CD4-positive, CD25-positive, alpha-beta regulatory T cell (primary cell): ENCODE measurements at places on chromosomes 11 and 22. TPM values are rescaled to one million over a fixed set of nuclear protein-coding genes. Genes with fewer than 3 reads are reported as not detected.

The DNAJB7 gene
- not detected for total RNA-seq

DNA sequence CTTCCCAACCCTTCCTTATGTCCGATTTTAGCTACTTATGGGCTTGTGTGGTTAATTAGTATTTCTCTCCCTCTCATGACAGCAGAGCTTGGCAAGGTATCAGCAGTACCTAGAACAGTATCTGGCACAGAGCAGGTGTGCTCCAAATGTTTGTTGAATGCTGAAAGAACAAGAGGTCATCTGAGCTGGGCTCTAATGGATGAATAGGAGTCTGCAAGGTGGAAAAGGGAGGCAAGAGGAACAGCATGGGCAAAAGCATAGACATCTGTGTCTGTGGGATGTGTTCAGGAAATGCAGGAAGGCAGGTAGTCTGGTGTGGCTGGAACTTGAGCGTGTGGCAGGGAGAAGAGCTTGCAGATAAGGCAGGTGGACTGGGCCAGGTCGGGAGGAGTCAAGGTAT, 19.0 kb downstream of the PRG3 start:
- H3K36me3 ChIP-seq, result no peaks in the 10 kb centered on the region
- H3K27ac ChIP-seq, result no peak overlapping the region
- H3K4me1 ChIP-seq, result no peaks in the 10 kb centered on the region
- no peak overlapping the region for H3K4me3 ChIP-seq

GRCh38 chr22:44080936-44081861, 57.1 kb downstream of the PARVB start:
- no peaks in the 10 kb centered on the region for H3K36me3 ChIP-seq
- DNase-seq, result peak; percentile 27
- H3K4me1 ChIP-seq, result no peaks in the 10 kb centered on the region
- no peaks in the 10 kb centered on the region for H3K27me3 ChIP-seq
- no peak overlapping the region for H3K27ac ChIP-seq
- no peak overlapping the region for H3K4me3 ChIP-seq

DNA sequence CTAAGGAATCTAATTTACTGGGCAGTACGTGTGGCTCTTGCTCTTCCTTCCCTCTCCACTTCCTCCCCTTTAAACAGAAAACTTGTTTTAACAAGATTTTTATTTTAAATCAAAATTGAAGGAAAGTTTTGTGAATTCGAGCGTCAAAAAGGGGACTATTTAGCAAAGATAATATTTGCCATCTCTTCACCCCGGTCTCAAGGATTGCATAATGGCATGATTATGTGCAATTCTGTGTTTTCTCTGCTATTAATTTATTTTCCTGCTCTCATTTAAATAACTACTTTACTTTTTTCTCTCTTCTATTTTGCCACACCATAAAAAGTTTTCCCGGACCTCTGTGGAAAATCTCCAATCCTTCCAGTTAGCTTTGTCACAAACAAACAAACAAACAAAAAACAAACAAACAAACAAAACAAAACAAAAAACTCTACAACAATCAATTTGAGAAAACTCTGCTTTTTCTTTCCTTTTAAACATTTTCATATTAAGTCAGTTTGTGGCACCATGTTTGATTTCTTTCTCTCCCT, 10.2 kb upstream of the PAX6 start:
- H3K36me3 ChIP-seq, result no peaks in the 10 kb centered on the region
- peaks cover 38% of the 10 kb centered on the region for H3K27me3 ChIP-seq
- no peak overlapping the region for H3K4me3 ChIP-seq
- H3K27ac ChIP-seq, result no peak overlapping the region
- H3K4me1 ChIP-seq, result peaks cover 30% of the 10 kb centered on the region

DNA sequence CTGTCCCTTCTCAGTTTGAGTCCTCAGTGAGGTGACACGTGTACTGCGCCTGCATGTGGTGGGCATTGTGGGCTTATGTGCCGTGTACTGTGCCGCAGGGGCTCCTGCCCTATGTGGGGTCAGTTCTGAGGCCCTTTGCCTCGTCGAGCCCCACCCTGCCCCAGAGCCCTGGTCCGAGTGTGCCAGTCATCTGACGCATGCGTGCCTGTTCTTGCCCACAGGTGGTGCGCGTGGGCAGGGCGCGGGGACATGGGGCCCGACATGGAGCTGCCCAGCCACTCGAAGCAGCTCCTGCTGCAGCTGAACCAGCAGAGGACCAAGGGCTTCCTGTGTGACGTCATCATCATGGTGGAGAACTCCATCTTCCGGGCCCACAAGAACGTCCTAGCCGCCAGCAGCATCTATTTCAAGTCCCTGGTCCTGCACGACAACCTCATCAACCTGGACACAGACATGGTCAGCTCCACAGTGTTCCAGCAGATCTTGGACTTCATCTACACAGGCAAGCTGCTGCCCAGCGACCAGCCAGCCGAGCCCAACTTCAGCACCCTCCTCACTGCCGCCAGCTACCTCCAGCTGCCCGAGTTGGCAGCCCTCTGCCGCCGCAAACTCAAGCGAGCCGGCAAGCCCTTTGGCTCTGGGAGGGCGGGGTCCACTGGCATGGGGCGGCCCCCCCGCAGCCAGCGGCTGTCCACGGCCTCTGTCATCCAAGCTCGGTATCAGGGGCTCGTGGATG, 22.3 kb upstream of the TMEM191C start:
- DNase-seq, result no peak
- H3K27ac ChIP-seq, result no peak overlapping the region
- no peaks in the 10 kb centered on the region for H3K4me1 ChIP-seq
- H3K36me3 ChIP-seq, result peaks cover 9% of the 10 kb centered on the region
- H3K27me3 ChIP-seq, result no peaks in the 10 kb centered on the region

The AGBL2 gene
- 11.0 TPM for total RNA-seq

GRCh38 chr11:78886616-78887015, 312.0 kb upstream of the NARS2 start:
- H3K4me3 ChIP-seq, result no peak overlapping the region
- H3K4me1 ChIP-seq, result no peaks in the 10 kb centered on the region
- no peak for DNase-seq

GRCh38 chr11:119518746-119519730, 96.1 kb upstream of the THY1 start:
- H3K4me1 ChIP-seq, result no peaks in the 10 kb centered on the region
- H3K27me3 ChIP-seq, result no peaks in the 10 kb centered on the region
- H3K36me3 ChIP-seq, result no peaks in the 10 kb centered on the region

DNA sequence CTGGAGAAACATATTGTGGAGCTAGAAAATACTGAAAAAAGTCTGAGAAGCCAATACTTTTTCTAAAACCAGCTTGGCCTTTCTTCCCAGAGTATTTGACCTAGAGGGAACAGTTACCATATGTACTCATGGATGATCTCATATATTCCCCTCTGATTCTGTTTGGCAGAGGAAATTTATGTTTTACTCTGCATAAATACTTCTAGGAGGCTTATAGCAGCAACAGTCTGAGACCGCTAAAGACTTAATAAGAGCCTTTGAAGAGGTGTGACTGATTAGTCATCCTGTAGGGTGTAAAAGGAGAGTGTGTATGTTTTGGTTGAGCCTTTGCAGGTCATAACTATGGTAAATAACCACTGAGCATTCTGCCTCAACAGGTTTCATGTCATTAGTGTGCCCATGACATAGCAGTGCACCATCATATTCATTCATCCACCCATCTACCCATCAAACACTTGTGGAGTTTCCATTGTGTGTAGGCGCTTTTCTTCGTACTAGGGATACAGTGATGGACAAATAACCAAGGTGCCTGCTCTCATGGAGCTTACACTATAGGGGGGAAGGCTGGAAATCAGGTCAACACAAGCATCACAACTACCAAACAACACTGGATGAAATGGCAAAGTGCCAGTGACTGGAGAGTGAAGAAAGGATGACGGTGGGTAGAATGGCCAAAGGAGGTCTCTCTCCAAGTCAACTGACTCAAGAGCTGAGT, 44.5 kb downstream of the TRAF6 start:
- H3K36me3 ChIP-seq, result no peaks in the 10 kb centered on the region
- DNase-seq, result no peak
- no peak overlapping the region for H3K27ac ChIP-seq
